ENCODE measurements at places on chromosomes 3 and 15.

- no peak for DNase-seq
Measured at GRCh38 chr3:146072824-146073223, 88.2 kb downstream of the PLOD2 start.

DNA sequence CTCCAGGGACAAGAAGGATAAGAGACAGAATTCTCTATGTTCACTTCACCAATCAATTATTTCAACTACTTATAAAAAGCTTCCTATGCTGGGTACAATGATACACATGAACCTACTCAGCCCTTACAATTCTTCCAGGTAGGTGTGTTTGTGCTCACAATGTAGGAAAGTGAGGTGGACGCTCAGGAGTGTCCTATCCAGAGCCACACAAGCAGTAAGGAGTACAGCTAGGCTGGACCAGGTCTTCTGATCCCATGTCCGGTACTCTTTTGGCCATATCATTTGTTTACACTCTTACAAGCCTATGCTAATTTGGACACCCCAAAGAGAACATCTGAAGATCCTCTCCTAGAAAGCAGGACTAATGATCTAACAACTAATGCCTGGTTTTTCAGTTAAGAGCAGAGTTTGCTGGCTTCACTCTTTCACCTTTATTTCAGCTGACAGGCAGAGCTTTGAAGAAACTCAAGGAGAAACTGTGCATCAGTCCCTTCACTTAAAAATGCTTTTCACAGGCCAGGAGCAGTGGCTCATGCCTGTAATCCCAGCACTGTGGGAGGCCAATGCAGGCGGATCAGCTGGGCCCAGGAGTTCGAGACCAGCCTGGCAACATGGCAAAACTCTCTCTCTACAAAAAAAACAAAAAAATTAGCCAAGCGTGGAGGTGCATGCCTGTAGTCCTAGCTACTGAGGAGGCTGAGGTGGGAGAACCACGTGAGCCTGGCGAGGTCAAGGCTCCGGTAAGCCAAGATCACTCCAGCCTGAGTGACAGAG, 27.5 kb downstream of the IGF2BP2 start:
- DNase-seq, result no peak

DNA sequence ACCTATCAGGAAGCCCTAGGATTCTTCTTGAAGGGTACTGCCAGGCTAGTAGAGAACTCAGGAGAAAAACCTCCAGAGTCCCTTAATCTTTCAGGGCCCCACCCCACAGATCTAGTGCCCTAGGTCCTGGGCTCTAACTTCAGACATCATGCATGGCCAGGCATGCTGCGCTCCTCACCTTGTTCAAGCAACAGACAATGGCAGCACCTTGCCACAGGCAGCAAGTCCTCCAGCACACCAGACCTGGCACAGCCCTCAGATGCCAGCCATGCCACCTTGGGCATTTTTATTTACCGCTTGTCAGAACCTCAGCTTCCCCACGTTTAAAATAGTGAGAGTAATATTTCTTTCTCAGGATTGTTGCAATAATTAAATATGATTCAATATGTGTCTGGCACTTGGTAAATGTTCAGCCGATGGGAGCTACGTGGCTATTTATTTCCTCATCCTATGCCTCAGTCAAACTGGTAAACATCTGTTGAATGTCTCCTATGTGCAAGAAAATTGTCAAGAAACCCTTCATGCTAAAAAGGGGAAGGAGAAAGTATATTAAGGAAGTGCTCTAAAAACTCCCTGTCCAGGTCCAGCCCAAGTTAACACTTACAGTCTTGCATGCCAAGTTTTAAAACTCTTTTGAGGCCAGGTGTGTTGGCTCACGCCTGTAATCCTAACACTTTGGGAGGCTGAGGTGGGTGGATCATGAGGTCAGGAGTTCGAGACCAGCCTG, 14.5 kb upstream of the CCR1 start:
- peak; percentile 79 for DNase-seq

DNA sequence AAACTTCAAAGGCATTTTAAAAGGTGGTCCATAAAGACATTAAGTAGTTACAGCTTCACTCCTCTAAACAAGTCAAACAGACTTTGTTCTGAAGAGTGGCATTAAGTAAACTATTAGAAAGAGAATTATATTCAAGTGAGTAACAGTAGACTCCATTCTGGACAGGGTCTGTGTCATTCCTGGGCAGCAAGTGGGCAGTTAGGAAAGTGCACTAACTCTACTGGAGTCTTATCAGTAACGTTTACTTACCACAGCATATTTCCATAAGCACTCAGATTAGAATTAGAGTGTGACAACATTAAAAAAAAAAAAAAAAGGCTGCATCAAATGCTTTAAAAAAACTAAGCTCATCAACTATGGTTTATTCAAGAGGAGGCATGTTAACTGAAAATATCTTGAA, 10.6 kb downstream of the UBR1 start:
- DNase-seq, result peak; percentile 80

DNA sequence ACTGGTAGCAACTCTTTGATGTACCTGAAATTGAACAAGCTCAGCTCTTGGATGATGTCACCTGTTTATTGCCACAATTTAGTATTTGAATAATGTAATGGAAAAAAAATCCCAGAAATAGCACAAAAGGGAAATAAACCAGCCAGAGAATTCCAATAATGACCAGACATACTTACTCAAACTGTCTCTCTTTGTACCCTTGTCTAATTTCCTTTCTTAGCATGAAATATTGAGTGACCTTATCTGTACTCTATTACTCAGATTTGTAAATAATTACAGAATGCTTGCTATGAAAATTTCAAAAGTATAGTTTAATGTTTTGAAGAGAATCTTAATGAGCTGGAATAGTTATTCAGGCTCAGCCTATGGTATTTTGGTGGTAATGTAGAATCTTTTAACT, 555.4 kb upstream of the SGO1 start:
- no peak for DNase-seq

GRCh38 chr15:51313074-51313393, 25.4 kb downstream of the CYP19A1 start:
- DNase-seq, result no peak

DNA sequence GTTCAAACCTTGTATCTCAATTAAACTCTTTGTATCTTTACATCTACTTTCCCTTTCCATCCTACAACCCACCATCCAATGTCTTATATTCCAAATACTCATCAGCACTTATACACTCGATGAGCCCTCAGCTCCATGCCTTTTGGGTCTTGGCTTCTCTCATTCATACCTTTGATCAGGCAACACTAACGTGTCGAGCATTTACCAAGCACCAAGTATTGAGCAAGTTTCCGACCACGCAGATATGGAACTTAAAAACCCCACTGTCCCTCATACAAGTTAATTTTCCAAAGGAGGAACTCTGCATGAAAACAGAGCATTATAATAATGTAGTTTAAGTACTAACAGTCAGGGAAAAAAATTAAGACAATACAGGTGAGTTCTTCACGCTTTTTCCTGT, 102.8 kb downstream of the IL1RAP start:
- DNase-seq, result peak; percentile 65

GRCh38 chr15:90810354-90810753, 58.0 kb upstream of the FURIN start:
- no peak for DNase-seq

- DNase-seq, result no peak
Measured at GRCh38 chr3:181533811-181534210, 177.9 kb upstream of the SOX2 start.

GRCh38 chr3:50068134-50068533, 20.6 kb upstream of the RBM5 start:
- no peak for DNase-seq

- no peak for DNase-seq
Measured at GRCh38 chr15:83658430-83659416, 4.8 kb downstream of the ADAMTSL3 start.

DNA sequence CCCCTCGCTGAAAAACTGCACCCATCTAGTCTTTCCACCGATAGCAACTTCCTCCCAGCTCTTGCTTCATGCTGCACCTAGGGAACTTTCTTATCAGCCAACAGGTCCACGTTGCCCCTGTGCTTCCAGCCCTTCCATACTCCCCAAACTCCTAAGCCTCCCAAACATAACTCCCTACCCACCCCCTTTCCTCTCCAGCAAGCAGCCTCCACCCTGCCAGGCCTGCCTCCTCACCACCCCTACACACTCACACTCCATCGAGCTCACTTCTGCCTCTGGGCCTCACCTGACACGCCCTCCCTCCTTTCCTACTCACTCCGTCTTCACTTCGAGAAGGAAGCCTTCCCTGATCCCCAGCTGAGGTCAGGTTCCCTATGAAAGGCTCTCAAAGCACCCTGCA, 8.1 kb downstream of the INSYN1 start:
- DNase-seq, result no peak

GRCh38 chr3:189789432-189789831, 158.2 kb downstream of the TP63 start:
- no peak for DNase-seq

DNA sequence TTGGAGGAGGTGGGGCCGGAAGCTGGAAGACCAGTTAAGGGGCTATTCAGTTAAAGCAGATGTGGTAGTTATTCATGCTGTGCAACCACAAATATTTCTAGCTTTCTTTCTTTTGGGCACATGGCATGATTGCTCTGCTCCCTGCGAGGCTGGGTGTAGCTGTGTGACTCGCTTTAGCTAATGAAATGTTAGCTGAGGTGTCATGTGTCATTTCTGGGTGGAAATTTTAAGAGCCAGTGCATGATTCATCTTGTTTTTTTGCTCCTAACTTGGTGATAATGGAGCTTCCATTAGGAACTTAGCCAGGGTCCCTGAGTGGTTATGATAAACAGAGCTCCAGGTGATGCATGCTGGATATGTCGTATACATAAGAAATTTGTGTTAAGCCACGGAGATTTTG, 300.6 kb downstream of the SATB1 start:
- no peak for DNase-seq

Measured in hematopoietic multipotent progenitor cell treated with erythropoietin and hydrocortisone succinate and interleukin-3 and kit ligand, for 4 days (in vitro differentiated cells).